ENCODE measurements at places on chromosomes 3 and 15.

DNA sequence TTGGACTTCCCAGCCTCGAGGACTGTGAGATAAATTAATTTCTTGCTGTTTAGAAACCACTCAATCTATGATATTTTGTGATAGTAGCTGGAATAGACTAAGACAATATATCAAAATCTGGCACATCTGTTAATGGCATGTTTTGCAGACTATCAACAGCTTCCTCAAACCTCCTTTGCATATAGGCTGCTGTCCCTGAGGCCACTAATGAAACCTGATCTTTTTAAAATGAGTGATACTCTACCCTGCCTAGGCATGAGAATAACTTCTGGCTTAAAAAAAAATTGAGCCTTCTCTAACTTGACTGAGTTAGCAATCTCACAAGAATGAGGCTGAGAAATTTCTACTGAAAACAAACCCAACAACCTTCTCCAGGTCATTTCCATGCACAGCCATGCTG lies 176.0 kb upstream of the CRBN start:
- DNase-seq = no peak

DNA sequence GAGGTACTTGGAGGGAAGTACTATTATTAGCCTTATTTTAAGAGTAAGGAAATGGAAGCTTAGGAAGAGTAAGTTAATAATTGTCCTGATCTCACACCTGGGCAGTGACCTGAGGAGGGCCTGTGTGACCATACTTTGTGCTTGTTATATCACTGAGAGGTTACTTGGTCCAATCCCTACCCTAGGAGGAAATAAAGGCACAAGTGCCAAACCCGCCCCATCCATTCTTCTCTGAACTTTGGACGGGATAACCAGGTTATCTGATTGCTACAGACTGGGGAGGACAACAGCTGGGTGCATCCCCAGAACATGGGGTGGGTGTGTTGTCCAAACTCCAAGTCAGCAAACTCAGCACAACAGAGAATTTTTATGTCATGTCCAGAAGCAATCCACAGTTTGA lies 77.7 kb upstream of the NR2E3 start:
- no peak for DNase-seq

DNA sequence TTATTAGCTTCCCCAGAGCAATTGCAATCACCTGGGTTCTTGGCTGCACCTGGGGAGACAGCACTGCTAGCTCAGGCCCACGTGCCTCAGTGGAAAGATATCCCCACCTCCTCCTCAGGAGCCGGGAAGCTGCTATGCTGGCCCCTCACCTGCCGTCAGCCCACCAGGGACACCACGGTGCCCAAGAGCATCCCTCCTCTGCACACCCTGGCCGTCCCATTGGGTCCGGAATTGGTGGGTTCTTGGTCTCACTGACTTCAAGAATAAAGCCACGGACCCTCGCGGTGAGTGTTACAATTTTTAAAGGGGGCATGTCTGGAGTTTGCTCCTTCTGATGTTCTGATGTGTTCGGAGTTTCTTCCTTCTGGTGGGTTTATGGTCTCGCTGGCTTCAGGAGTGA lies 72.3 kb upstream of the MEF2A start:
- DNase-seq = no peak

- DNase-seq = no peak
These were observed 75.7 kb downstream of the GMPS start for GRCh38 chr3:155946178-155946577.

DNA sequence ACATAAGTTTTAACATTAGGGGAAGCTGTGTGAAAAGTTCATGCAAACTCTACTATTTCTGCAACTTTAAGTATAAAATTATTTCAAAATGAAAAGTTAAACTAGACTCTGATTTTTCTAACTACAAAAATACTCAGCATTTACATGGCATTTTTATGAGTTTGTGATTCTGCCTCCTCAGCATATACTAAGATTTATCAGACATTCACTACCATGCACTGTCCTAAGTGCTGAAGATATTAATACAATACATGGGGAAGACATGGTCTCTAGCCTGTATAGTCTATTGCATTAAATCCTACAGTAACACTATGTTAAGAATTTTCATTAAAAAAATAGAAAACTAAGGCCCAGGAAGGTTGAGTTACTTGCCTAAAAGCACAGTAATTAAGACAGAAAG lies 80.7 kb downstream of the ZNF148 start:
- DNase-seq = no peak

DNA sequence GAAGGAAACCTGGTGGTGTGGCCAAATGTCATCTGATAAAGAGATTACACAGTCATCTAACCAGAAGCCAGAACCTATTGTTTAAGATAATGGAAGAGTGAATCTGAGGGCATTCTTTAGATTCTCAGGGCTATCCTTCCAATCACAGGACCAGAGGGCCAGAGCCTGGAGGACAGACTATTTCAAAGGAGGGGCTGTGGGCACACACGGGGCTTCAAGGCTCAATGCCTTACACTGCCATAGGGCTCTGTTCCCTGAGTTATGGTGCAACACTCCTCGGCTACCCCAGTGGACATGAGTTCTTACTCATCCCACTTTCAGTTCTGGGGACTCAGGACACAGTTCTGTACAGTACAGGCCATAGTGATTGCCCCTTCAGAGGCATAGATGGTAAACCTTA lies 343.9 kb upstream of the ALCAM start:
- no peak for DNase-seq

DNA sequence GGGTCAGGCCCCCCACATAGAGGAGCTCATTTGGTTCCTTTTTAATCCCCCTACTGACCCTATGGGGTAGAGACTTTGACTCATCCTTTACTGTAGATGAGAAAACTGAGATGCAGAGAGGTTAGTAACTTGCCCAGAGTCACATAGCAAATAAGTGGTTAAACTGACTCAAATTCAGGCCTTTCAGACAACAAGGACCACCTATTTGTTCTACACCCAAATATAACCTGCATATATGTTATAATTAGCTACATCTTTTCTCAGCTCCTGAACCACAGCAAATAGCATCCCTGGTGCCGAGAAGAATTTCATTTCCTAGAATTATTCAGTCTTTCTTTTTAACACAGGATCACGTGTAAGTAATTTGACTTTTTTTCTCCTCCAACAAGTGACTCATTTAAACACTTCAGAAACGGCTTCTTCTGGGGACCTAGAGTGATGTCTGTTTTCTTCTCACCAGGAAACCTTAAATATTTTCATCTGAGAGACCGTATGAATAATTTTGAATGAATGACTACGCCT lies 57.4 kb downstream of the MGLL start:
- DNase-seq = no peak

DNA sequence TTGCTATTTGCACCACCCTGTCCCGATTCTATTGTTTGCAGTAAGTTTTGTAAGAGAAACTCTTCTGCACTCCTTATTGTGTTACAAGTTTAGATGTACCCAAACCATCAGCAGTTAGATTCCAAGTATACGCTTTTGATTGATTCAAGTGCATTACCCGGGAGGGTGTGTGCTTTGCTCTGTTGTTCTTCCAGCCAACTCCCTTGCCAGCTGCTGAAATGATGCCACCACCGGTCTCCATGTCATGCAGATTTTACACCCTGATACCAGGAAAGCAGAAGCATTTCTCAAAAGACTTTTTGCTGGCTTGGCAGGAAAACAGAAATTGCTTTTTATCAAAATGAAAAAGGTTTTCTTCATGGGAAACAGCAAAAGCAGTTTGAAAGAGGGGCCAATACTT lies 1006.6 kb upstream of the CFAP20DC start:
- DNase-seq = no peak

DNA sequence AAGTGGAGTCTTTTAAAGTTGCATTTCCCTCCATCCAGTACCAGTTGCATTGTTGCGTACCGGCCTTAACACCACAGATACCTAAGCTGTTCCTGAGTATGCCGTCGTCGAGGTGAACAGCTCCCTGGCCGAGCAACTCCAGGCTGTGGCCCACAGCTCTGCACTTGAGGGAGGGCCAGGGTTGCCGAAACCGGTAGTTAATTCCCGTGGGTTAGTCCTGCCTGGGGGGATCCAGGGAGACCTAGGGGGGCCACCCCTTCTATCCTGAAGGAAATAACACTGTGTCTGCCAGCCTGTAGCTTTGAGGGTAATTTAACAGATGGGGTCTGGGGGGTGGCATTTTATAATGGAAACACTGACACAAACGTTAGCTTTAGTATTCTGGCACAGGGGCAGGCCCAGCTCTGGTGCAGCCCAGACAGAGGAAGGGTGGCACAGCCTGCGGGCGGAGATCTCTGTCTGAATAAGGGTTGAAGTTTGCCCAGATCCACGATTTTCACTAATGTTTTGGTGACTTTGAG lies 60.8 kb downstream of the RGMA start:
- no peak for DNase-seq

DNA sequence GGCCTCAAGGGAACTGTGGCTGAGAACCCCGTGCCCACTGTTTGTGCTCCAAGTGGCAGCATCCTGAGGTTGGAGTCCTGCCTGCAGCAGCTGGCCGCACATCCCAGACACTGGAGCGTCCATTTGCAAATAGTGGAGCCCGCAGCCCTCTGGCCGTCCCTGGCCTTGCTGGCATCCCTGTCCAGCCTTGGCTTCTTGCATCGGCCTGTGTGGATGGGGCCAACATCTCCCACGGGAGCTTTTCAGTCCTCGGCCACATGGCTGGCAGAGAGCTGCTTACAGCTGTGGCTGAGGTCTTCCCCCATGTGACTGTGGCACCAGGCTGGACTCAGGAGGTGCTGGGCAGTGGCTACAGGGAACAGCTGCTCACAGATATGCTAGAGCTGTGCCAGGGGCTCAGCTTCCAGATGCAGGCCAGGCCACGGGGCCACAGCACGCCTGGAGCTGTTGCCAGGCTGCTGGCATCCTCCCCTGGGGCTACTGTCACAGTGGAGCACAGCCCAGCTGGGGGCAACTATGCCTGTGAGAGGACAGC lies 71.2 kb downstream of the FAM43A start:
- peak; percentile 14 for DNase-seq

DNA sequence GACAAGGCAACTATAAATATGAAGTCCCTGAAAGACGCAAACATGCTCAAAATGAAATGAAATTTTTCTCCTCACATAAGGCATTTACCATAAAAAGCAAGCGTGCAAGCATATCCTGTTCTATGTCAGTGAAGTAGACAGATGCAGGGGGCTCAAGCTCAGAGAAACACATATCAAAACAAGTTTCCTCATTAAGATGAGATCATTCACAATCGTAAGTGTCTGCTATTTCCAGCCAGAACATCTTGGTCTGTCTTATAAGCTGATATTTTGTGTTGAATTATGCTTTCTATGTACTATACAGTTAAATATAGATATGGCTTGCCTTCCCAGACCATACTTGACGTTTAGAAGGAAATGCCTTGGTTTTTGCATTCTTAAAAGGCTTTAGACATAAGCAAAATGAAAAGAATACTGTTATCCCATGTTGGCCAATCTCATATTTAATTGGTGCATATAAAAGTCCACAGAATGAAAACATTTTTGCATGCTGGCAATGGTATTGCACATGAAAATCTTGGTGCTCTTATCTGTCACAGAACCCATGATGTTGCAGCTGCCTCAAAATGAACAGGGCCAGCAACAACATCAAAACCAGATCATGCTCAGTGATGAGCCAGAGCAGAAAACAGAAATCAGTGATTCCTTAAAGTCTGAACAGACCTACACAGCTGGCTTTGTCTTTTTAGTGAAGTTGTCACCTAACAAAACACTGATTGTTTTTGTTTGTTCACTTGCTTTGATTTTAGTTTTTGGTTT lies 65.4 kb downstream of the SIDT1 start:
- DNase-seq = no peak

GRCh38 chr3:40096661-40097111 lies 212.8 kb upstream of the EIF1B start:
- no peak for DNase-seq

GRCh38 chr3:39727415-39727814 lies 82.0 kb upstream of the MYRIP start:
- no peak for DNase-seq

- DNase-seq = no peak
These were observed 128.7 kb downstream of the PDCD6IP start for GRCh38 chr3:33926998-33927605.

DNA sequence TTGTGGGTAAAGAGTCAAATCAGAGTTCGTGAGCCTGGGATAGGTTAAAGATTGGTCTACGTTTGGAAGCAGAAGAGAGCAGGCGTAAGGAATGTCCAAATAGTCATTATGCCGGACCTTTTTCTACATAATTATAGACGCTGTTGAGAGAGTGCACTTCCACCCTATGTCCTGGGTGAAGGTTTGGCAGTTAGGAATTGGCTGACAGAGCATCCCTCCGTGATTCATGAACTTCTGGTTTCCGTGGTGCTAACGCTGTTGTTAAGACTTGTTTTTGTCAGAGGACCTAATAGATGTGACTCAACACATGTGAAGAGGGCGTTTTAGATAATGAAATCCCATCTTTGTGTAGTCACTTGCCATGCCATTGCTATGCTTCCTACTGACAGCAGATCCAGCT lies 1.1 kb downstream of the EAF1 start:
- DNase-seq = peak; percentile 38
